ENCODE measurements at places on chromosomes 6 and 20.
A peak's percentile ranks its signal among the peaks of the same experiment; 100 is the strongest.

DNA sequence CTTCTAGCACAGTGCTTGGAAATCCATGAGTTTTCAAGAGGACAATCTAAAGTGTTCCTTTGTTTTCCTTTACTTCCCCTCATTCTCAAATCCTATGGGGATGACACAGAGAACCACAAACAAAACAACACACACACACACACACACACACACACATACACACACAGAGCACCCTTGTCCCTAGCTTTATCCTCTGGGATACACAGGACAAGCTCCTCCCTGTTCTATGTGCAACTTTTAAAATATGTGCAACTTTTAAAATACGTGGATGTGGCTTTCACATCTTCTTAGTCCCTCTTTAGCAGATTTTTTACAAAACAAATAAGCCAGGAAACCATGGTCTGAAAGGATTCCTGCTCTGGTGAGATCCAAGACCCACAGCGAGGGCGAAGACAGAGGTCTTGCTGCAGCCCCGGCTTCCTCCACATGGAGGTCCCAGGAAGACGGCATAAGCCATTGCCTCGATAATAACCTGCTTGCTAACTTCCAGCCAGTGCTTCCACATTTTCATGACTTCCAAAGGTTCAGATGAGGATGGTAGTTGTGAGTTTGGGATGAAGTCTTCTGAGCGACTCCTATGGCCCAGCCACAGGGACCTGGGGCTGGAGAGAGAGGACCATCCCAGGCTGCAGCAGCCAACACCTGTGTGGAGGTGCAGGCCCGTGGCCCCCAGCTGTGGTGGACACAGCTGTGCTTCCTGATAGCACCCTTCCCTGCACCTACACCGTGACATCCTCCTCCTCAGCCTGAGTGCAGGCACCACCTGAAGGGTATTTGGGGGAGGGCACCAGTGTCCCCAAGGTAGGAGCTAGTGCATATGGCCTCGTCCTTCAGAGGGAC lies 62.8 kb upstream of the CD93 start:
- DNase-seq, result no peak

DNA sequence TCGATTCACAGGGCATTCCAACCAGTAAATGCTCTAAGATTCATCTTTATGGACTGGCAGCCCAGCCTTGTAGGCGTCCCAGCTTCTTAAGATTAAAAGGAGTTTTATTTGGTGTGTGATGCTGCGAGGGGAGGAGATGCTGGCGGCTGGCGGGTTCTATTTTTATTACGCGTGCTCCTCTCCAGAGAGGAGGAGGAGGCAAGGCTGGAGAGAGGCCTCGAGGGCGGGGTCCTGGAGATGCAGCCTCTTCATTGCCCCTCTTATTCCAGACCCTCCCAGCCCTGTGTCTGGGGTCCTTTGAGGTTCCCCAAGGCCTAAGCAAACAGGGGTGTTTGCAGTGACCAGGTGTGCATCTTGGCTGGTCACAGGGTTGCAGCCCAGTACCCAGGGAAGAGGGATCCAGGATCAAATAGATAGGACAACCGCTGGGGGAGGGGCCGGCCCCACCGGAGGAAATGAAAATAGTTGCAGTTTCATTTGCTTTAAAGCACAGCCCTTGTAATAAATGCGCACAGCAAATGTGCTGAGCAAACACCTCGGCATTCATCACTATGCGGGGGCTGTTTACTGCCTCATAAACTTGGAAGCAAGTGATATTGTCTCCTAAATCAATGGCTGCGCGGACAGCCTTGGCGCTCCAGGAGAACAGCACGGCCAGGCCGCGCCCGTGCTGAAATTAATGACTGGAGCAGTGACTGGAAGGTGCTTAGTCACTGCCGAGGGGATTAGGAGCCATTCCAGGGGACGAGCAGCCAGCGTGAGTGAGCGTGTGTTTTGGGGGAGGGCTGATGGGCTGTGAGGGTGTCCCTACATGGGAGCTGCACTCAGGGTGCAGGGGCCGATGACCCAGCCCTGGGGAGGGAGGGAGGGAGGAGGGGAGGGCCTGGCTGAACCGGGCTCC lies 83.0 kb downstream of the TMEM242 start:
- DNase-seq, result no peak

- no peak for DNase-seq
Observed at GRCh38 chr20:50048420-50049166, 64.4 kb downstream of the UBE2V1 start.

DNA sequence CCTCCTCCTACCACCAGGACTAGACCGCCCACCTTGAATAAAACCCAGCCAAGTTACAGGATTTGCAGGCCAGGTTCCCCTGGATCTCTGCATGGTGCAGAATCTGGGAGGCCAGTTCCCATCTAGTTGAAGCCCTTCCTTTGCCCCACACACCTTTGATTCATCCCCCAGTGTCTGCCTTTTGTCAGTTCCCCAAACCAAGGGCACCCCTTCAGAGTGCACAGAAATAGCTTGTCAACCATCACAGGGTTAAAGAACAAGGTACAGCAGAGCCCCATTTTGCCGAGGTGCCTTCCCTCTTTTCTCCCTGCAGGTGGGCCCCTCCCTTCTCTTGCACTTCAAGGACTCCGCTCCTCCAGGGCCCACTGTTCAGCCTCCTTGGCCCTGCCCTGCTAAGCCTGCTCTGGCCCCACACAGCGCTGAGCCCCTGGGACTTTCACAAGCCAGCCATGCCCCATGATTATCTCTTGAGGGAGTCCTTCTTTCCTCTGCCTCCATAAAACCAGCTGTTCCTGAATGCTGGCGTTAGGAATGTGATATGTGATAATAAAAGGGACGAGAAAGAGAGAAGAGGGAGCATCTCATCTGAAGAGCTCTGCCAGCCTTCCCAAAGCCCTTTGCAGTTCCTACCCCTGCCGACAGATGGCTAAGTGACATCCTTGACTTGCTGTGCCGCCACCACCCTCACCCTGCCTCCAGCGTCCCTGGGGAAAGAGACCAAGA lies 280.3 kb downstream of the CDC5L start:
- peak; percentile 18 for DNase-seq

GRCh38 chr6:90212274-90212673 lies 84.4 kb downstream of the BACH2 start:
- DNase-seq, result no peak

GRCh38 chr6:56297022-56297989 lies 49.9 kb upstream of the COL21A1 start:
- no peak for DNase-seq

All from A549 (cell line).